ENCODE measurements at places on chromosomes 4 and X.

DNA sequence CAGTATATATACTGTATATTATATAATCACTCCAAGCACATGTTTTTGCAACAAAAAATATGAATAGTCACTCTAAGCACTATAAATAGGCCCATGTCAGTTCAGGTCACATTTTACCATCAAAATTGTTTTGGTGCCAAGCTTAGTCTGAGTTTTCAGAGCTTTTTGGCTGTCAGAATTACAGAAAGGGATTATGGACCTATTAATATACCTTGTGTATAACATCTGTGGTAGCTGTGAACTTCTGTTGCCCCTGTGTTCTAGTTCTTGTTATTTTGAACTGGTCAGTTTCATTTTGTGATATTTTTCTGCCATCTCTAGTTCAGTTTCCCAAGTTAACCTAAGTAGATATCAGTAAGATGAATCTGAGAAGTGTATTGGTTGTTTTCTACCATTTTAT, 22.9 kb downstream of the EXOC1 start:
- no peak for DNase-seq

DNA sequence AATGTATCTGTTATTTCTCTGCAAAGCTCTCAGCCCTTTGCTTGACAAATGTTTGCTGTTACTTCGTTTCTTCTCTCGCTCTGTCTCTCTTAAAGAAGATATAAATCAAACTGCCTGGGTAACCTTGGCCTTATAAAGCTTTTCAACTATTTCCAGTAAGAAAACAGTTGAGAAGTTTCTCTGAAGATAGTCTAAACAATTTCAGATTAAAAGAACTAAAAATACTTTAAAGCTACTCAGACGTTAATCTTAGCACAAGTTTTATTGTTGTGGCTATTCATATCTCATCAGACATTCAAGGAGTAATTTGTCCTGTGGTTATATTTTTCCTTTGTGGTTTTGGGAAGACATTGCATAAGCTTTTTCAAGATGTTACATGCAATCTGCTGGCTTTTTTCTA, 22.6 kb downstream of the HOPX start:
- DNase-seq: no peak

GRCh38 chr4:165505958-165506837, 127.4 kb downstream of the CPE start:
- DNase-seq: no peak

DNA sequence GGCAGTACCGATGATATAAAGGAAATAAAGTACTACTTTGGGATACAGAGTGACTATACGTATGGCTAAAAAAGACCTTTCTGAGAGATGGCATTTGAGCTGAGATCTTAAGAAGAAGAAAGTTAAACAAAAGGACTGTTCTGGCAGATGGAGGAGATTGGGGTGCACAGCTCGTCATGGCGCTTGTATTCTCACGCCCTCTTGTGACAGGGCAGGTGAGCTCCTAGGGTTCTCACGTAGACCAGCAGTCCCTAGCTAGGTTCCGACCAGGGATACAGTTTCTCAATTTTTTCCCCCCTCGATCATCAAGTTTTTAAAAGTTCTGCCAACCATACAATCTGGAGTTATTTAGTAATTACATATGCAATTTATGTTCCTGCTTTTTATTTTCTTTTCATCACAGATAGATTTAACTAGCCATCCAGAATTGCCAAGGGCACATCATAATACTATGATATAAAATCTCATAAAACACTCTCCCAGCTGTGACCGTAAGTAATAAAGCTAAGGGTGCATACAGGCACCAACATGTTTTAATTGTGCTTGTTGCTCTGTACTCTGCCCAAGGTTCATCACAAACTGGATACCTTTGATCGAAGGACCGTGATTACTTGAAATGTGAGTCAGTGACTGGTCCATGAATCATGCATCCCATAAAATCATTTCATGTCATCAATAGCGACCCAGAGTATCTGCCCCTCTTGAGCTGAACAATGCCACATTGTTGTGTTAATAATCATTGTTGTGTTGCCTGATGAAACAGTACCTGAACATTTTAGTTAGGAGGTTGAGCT, 69.4 kb upstream of the ZNF518B start:
- DNase-seq: no peak

DNA sequence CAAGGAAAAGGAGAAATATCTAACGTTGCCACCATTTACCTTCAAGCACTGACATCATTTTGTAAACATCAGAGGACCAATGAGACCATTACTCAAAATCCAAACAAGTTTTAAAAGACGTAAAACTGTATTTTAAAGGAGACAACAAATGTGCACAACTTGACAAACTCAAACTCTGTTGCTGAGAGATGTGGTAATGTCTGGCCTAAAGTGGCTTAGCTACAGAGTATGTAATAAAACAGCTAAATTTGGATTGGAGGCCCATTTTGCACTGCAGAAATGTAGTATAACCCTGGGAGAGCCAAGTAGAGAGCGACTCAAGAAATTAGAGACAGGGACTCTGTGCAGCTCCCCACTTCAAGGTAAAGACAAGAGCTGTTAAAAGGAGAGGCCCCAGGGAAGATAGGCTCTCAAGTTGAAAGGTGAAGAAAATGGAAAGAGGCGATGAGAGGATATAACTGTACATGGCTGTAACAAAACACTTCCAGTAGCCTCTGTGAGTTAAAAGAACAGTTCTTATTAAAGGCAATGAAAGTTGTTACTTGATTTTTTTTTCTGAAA, 20.3 kb downstream of the UNC5C start:
- DNase-seq: no peak

DNA sequence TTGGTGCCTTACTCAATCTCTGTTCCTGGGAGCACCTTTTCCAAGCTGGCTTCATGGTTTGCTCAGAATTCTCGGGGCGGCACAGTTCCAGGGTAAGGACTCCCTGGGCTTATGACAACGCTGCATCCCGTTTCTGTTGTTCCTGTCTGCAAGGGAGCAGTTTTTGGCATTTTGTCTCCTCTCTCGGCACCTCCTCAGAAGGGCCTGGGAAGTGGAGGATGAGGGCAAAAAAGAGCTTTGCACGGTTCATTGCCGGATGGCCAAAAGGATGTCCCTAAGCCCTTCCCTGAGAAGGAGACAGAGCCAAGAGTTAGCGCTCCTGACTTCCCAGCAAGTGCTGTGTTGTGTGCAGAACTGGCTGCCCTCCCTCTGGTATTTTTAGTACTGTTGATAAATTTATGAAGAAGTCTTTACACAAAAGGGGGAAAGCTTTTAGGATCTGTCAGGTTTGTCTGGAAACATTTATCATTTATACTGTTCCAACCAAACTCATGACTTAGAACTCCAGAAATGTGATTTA, 13.4 kb downstream of the SRD5A3 start:
- no peak for DNase-seq

DNA sequence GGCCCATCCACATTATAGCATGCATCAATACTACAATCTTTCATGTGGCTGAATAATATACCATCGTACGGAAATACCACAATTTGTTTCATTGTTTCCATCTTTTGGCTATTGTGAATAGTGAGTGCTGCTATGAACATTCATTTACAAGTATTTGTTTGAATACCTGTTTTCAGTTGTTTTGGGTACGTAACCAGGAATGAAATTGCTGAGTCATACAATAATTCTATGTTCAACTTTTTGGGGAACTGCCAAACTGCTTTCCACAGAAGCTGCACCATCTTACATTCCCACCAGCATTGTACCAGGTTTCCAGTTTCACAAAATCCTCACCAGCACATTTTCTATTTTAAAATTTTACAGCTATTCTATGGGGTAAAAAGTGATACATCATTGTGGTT, 28.5 kb upstream of the MANBA start:
- no peak for DNase-seq

All from HT-29 (cell line).